ENCODE measurements at places on chromosomes 11 and 22. TPM values are rescaled to one million over a fixed set of nuclear protein-coding genes. Genes with fewer than 3 reads are reported as not detected.

- peak; percentile 68 for DNase-seq
Measured at GRCh38 chr11:112526699-112527416, 266.2 kb upstream of the PLET1 start.

DNA sequence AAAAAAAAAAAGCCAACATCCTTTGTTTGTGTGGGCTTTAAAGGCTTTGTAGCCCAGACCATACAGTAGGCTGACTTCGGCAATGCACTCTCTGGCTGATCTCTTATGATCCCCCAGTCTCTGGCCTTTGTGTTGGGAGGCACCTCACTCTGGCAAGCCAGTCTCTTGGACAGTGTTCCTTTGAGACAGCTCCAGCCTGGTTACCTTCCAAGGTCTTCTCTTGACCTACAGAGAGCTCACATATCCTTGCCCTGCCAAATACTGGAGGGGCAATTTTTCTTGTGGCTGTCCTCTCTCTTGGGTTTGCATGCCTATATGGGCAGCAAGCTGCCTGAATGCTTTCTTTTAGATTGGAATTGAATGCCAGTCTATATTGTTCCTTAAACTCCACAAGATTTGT is 69.8 kb downstream of the SESN3 start:
- DNase-seq: no peak

GRCh38 chr22:43173976-43174720 is 12.8 kb downstream of the TTLL12 start:
- DNase-seq: no peak

GRCh38 chr11:88819616-88820015 is 246.2 kb downstream of the GRM5 start:
- no peak for DNase-seq

DNA sequence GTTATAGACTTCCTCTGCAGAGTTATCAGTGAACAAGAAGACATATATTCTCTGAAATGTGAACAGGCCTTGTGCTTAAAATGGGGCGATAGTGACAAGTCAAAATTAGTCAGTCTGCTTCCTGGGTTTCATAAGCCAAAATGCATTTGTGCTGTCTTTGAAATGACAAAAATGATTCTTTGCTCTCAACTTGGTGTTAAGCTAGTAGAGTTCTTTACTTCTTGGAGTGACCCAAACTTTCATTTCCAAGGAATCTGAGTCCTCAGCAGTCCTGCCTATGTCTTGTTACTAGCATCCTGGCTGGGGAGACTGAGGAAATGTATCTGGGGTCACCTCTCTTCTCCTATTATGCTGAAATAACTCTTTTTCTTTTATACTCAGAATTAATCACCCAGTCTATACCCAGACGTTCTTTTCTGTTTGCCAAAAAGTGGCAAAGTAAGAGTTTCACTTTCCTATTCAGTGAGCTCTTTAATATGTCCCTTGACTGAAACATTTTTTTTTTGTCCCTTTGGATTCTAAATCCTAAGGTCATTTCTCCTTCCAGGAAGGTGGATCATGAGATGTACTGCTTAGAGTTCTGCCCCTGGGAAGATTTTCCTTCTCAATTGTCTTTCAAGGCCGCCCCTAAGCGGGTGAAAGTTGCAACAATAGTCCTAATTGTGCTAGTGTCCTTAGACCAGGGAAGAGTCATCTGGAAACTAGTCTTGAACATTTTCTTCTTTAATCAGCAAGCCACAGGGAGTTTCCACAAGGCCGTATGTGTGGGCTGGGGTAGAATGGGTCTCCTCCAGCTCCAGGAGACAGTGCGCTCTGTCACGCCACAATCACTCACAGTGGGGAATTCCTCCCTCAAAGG is 53.0 kb upstream of the RDX start:
- DNase-seq: no peak

DNA sequence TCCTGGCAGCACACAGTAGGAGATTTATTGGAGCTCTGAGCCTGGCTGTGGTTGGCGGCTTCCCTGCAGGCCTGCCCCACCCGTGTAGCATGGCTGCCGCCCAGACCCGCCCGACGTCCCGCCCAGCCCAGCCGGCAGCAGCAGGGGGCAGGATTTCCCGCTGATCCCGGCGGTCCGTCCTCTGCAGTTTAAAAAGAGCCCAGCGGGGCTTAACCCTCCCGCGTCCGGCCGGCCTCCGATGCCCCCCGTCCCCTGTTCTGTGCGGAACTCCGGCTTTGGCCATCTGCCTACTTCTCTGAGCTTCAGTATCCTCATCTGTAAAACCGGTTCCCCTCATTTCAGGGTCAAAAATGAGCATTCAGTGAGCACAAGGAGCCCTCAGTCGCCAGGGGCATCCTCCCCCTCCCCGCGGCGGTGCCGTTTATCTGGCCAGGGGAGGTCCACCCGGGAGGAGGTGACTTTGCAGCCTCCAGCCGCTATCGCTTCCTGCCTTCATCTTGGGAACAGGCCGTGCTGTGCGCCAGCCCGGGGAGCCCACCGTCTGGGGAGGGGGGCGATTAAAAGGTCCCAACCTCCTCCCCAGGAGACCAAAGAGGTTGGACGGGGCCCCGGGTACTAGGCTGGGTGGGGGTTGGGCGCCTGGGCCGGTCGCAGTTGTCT is at the start of gene GAS2L1:
GAS2L1 (plus strand) TSS at position 476 of the 660 bp plus-strand sequence. CDS start 1,456 bp downstream, outside the sequence.
- DNase-seq: peak; percentile 69

DNA sequence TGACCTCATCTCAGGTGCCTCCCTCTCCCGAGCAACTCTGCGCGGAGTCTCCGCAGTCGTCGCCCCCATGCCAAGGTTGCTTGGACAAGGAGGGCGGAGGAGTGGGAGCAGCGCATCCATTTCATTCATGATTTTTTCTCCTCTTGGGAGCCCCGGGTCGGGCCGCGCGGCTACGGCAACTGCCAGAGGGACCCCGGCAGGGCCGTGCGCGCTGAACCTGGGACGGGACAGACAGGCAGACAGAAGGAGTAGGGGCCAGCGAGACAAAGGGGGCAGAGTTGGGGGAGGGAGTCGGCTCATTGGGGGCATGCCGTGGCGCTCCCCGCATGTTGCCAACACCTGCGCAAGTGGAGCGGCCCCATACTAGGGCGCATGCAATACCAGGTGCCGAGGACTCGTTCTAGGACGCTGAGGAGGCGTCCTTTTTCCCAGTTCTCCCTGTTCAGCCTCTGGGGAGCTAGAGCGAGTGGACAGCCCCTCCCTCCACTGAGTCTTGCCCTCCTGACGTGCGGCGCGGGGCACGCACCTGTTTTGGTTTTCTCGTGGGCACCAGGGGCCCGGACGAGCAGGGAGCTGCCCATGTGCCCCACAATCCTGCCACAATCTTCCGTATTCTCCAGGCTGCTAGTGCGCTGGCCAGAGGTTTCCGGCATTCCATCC is 501 bp upstream of the PTPN5 start:
- DNase-seq: peak; percentile 13

DNA sequence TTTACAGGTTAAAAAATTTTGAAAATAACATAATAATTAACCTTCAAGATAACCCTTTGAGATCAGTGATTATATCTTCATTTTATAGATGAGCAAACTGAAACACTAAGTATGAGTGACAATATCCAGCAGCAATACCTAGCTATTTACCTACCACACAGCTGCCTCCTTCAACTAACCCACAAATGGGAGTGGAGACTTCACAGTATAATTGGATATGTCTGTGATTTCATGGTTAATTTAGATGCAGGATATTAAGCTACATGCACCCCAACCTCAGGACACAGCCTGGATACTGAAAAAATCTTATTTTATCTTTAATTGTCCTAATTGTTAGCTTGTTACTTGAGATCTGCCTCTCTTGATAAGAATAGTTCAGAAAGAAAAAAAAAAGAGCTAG is 297.2 kb upstream of the ANO5 start:
- DNase-seq: no peak

- DNase-seq: no peak
Measured at GRCh38 chr11:130102301-130103249, 32.9 kb downstream of the APLP2 start.

DNA sequence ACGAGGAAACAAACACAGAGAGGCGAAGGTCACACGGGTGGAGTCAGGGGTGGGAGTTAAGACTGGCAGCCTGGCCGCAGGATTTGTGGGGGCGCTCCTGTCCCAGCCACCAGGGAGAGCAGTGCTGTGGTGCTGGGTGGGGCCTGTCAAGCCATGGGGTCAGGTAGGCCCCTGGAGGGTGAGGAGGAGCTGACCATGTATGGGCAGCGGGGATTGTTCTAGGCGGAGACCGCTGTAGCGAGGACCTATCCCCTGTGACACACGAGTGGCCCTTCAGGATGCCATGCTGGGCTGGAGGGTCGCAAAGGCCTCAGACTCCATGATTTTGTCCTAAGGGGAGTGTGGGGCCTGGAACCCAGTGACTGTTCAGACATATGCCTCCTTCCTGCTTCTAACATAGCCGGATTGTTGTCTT is 1.6 kb upstream of the RPS19BP1 start:
- no peak for DNase-seq

DNA sequence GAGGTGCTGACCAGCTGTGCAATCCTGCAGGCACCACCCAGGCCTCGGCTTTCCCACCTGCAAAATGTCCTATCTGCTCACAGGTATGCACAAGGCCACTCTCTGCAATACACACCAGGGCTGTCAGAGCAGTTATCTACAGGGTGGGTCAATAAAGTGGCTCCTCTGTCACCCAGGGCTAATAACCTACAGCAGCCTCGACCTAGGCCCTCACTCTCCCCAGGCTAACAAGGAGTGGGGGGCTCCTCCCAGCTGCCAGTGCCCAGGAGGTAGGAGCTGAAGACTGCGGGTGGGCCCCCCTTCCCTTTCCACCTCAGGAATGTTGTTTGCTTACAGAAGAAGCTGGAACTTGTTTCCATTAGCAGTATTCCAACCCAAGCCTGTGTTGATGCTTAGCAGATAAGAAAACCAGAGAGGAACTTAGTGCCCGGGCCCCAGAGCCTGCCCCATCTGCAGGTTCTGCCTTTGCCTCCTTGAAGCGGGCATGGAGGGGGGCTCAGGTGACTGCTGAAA is 26.8 kb downstream of the MYH9 start:
- no peak for DNase-seq

GRCh38 chr22:28547132-28547842 is 132.4 kb downstream of the TTC28 start:
- peak; percentile 31 for DNase-seq

DNA sequence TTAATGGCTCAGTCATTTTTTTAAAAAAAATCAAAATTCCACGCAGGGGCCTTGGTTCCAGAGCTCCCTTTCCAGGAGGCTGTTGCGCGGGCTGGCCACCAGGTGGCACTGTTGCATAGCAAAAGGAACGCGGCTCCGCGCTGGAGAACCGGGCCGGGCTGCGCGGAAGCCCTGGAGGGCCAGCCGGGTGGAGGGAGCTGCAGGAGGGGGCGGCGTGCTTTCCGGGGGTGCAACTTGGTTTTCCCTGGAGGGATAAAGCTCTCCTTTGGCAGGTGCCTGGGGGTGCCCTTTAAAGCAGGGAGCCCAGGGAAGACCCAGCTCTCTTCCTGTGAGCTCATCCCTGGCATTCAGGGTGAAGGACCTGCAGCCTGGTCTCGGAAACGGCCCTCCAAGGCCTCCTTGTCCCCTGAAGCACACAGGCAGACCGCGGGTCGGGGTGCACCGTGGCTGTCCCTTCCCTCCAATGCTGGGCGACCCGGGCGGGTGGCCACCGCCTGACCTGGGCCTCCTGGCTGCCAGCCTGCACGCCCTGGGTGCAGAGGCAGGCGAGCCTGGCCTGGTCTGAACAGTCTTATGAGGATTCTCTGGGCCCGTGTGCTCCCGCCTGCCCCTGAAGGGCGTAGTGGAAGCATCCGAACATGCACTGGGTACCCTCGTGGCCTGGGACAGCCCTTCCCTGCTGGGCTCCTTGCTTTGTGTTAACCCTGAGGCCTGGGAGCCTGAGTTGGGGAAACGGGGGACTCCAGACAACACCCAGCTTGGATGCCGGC is 23.4 kb downstream of the KRTAP5-5 start:
- no peak for DNase-seq

DNA sequence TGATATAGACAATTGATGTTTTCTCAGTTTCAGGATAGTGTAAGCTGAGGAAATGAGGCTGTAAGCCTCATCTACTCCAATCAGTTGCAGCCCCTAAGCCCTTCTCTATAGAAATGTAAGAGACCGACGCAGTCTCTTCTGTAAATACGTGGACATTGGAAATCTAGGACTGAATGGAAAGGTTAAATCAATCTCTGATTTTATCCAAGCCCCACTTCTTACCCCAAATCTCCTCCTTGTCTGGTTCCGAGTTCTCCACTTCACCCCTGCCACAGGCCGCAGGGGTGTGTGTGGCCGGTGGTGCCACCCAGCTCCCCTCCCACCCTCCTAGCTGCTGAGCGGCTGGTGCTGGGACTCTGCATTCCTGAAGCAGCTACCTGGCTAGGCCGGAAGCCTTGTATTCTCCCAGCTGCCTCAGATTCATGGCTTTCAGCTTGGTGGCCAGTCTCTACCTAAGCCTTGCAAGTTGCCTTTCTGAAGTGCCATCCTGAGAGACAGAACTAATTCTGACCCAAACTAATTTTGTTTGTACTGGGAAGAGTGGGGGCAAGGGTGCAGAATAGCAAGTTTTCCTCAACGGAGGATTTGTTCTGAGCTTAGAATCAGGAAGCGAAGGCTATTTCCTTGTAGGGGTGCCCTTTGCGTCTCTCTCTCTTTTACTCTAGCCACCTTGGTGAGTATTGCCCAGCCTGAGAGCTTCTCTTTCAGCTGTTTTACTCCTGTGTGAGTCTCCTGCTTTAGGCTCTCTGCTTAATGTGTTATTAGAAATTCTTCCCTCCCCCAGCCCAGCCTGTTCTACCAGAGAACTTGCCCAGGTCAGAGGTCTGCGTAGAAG is 749 bp downstream of the VWA5A start:
- DNase-seq: peak; percentile 7

DNA sequence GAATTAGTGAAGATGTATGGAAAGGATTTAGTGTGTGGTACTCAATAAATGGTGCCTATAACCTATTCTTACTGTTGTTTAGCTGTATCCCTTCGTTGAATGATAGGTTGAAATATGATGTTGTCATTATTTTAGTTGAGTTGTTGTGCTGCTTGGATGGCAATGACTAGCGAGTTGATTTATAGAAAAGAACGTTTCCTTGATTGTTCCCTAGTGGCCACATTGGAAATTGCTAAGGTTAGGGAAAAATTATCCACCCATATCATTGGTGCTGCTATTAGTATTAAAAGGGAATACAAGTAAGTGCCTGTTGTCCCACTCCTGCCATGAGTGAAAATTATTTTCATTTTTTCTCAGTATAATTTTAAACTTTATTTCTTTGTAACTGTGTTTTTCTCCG is 14.5 kb downstream of the EMSY start:
- DNase-seq: no peak

DNA sequence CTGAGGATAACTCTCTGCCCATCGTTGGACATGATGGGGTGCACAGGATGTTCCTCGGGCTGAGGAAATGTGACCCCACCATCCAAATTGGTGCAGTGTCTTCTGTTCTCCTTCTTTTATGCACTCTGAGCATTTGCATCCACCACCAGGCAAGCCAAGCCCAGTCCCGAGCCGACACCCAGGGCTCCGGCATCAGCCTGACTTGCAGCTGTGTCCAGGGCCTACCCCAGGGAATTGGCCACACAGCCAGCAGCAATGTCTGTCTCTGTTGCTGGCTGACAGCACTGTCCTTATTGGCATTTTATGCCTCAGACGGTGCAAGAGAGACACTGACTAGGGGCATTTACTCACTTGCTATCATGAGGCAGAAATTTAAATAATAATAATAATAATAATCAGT is 25.4 kb upstream of the CPT1A start:
- DNase-seq: no peak

Gene ADAMTS15
- polyA plus RNA-seq: 0.25 TPM

Gene MS4A6A
- polyA plus RNA-seq: not detected

Gene OMP
- not detected for polyA plus RNA-seq

Gene PGM2L1
- polyA plus RNA-seq: 0.70 TPM

Gene GRIA4
- polyA plus RNA-seq: not detected

Gene TMEM151A
- polyA plus RNA-seq: 0.02 TPM

Gene SCGB1C1
- not detected for polyA plus RNA-seq

Gene KBTBD4
- polyA plus RNA-seq: 11.2 TPM

Gene TRIM49
- not detected for polyA plus RNA-seq

Gene TMEM45B
- polyA plus RNA-seq: 0.59 TPM

Gene IGF2
- 0.06 TPM for polyA plus RNA-seq

Gene CD3D
- not detected for polyA plus RNA-seq

Data from foreskin keratinocyte (primary cell).